ENCODE measurements at places on chromosomes 3 and 15.

GRCh38 chr15:90469723-90470122 is 60.0 kb upstream of the CRTC3 start:
- no peak for DNase-seq

DNA sequence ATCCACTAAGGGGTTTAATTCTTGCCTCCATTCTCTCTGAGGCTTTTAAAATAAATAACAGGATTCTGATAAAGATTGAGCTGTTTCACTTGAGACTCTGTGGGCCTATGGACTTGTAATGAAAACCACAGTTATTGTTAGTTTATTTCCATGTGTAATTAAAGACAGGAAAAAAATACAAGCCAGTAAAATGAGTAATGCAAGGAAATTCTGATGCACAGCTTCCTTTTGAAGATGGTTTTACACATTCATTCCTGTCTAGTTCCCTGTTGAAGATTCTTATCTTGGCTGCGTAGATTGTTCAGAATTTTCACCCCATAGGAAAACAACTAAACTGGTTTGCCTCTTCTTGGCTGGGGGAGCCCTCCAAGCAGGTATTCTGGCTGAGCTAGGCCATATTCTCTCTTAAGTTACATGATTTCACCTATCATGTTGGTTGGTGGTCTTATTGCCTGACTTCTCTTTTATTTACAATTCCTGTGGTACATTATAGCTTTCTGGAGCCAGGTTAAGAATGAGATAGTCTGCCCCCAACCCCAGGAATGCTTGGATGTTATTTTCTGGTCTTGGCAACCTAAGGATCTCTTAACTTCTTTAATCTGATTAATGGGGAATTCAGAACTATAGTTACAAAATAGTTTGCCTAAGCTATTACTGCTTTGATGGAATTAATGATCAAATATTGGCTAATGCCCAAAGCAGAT is 67.6 kb downstream of the MITF start:
- DNase-seq, result no peak

GRCh38 chr3:23046536-23046935 is 156.6 kb upstream of the UBE2E2 start:
- no peak for DNase-seq

GRCh38 chr3:139187648-139188047 is 143.0 kb upstream of the PRR23C start:
- no peak for DNase-seq

DNA sequence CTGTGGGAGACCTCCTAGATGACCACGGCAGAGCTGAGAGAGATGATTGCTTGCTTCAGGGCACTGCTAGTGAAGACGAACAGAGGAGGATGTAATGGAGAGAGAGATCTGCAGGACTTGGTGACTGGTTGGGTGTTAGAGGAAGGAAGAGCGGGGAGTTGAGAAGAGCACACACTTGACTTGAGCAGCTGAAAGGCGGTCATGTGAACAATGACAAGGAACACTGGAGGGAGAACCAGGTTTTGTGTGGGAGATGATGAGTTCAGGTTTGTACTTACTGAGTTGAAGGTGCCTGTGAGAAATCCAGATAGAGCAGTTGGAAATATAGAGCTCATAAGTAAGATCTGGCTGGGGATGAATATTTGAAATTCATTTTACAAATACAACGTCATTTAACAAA is 40.3 kb downstream of the CDAN1 start:
- DNase-seq, result no peak

DNA sequence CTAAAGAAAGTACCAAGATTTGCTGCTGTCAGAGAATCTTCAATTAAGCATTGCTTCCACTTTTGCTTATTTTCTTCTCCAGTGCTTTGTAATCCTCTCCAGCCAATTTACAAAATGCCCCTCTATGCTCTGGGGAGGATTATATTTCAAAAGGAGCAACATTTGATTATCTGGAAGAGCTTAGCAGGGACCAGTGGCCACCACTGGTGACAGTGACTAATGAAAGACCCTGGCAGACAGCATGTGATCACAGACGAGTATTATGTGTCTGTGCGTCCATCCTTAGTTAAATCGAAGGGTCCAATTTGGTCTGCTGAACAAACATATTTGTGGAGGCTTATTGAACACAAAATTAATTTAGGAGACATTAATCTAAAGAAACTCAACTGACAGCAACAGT is 152.6 kb downstream of the ZNF621 start:
- no peak for DNase-seq

- DNase-seq, result no peak
These were observed 25.2 kb downstream of the SNAPC5 start for GRCh38 chr15:66472176-66472999.

GRCh38 chr15:74461847-74462511 is 1.0 kb upstream of the UBL7 start:
- no peak for DNase-seq

DNA sequence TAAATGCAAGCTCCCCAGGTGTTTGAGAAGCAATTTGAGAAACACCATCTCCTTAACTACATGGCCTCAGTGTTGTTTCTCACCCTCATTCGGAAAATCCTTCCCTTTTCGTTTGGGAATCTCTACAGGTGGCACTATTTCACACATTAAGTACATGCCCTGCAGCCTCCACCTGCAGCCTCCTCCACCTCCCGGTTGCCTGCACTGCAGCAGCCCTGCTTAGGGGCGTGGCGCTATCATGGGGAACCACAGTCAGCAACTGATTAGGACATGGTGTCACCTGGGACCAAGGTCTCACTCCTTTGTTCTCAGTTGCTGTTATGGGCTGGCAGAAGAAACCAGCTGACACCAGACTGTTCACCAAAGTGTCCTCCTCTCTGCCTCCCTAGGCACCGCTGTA is 11.7 kb upstream of the ZNF774 start:
- DNase-seq, result no peak

- DNase-seq, result no peak
These were observed 22.9 kb downstream of the CCDC39 start for GRCh38 chr3:180656406-180656805.

GRCh38 chr3:151281671-151282324 is 3.5 kb upstream of the P2RY14 start:
- no peak for DNase-seq

DNA sequence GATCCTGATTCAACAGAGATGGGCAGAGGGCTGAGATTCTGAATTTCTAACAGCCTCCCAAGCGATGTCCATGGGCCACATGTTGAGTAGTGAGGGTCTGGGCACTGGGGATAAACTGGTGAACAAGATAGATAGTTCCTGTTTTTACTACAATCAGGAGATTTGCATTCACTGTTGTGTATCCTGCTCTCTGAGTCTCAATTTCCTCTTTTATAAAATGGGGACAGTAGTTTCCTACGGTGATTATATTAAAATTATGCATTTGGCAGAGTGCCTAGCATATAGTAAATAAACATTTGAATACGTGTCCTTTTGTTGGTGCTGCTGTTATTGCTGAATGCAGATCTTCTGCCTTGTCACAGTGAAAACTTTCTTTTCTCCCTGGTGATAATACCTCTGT is 102.5 kb downstream of the MYH15 start:
- DNase-seq, result no peak

- no peak for DNase-seq
These were observed 11.4 kb downstream of the PGPEP1L start for GRCh38 chr15:98996169-98996568.

DNA sequence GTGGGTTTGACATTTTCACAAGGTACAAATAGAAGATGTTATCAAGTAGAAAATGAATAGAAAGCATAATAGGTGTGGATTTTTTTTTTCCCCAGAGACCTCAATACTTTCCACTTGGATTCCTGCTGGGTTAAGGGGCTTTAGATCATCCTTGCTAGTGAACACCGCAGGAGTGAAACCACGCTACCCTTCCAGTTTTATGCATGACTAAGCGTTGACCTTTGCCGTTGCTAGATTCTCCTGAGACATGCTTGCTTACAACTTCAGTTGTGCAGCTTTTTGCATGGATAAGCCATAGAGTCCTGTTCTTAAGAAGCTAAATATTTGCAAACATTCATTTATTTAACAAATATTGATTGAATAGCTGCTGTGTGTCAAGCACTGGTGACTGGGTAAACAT is 299.7 kb upstream of the LMCD1 start:
- DNase-seq, result no peak

DNA sequence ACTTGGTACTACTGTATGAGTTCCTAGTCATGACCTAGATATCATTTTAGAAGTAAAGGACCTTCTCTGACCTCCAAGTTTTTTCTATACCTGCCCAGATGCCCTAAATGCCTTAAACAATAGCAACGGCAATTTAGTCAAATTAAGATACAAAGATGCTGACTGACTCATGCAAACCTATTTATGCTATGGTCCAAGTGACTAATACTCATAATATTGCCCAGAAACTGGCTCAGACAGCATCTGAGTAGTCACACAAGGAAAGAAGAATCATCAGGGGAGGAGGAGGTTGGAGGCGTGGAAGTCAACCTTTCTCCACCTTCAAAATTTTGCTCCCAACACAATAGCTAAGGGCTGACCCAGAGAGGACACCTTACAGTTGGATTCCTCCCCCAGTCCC is 6.8 kb downstream of the FYCO1 start:
- DNase-seq, result no peak

GRCh38 chr3:63912768-63913588 is 795 bp upstream of the SCAANT1 start:
- no peak for DNase-seq

DNA sequence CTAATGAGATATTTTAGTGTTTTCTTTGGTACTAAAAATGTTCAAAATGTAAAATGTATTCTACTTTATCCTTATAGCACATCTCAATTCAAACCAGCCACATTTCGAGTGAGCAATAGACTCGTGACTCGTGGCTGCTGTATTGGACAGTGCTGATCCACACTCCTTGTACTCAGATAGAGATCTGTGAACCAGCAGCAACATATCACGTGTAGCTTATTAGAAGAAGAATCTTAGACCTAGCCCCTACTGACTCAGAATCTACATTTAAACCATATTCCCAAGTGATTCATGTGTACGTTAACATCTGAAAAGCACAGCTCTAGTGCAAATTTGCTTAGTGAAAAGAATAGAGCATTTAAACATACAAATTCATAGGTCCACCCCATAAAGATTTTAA is 130.9 kb downstream of the IL1RAP start:
- no peak for DNase-seq

DNA sequence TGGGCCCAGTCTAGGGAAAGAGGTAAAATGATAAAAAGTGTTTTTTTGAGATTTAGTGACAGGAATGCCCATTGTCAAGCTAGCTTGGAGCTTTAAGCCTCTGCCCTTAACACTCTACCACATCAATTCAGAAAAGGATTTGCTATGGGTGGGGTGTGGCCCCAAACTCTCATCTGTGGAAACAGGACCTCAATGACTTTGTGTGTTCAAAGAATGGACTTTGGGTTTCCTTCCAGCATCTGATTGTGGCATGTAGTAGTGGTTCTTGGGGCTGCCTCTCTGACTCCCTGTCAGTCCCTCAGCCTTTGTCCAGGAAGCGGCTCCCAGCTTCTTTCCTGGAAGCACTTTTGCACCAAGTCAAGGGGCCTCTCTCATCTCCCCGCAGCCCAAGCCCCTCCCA is 56.1 kb downstream of the CCNL1 start:
- no peak for DNase-seq

DNA sequence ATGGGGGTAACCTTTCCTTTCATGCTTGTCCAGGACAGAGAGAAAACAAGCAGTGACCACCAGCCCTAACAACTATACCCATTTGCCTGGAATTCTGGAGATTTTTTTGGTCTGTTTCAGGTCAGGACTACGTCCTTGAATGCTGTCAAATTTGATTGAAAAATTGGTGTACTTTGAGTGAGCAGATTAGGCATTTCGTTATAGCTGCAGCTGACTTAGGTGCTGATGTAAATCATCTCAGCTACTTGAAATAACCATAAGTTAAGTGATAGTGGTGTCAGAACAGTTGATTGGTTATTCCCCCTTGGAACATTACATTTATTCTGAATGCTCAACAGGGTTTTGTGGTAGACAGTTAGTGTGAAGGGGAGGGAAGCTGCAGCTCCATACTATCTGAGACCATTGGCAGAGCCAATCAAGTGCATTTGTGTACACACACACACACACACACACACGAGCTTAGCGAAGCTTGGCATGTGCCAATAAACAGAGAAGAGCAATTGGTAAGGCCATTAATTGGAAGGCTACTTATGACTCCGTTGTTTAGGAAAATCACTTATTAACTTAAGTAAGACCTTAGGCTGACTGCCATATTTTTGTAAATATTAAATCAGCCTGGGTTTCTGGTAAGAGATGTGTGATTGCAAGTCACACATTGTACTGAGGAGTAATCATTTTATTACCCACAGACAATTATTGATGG is 447.8 kb downstream of the MFSD1 start:
- DNase-seq, result no peak

DNA sequence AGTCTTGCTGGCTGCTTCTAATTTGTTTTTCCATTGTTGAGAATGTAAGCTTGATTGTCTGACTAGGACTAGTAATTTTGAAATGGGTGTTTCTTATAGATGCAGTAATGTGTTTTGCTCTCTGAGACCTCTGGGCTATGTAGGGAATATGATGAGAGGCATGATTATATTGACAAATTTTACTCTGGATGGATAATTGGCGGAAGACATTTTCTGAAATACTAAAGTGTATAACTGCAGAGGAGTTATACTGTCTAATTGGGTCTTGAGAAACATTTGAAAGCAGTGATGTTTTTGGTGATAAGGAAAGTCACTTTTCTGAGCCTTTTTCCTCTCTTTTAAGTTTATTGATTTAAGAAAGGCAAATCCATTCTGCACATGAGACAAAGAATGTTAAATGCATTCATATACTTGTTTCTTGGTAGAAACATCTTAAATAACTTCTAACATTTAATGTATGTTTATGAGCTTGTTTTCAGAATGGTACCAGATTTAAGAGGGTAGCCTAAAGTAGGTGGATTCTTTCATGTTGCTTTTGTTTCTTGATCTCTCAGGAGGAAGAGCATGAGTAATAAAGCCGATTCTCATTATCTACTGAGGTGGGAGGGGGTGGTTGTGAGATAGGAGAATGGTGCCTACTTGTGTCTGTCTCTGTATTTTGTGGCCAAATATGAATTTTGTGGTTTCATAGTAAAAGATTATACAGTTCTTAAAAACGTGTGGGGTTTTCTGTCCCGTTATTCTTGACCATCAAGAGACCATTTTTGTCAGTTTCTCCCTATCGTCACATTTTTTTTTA is 2.0 kb downstream of the ATP2C1 start:
- DNase-seq, result no peak

- DNase-seq, result no peak
These were observed 15.3 kb downstream of the RAB43 start for GRCh38 chr3:129106320-129106719.

DNA sequence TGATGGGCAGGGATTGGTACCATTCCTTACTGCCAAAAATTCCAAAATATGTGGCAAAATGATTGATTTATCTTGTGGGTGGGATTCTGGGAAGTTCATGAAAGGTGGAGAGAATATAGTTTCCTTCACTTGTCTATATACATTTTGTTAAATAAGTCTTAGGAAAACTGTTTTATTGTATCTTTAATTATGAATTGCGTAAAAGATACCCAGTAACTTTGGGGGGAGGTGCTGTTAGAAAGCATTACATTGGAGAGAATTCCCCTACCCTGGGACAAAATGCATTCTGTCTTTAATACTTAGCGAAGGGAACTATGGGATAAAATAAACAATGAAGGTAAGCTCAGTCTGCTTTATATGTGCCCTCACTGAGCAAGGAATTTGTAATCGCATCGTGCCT is 4.6 kb downstream of the SETD5 start:
- no peak for DNase-seq

GRCh38 chr15:41558400-41559238 is at the start of gene TYRO3:
Gene TYRO3, plus strand, starts transcription at chr15:41559212. Its CDS starts 46 bp downstream, at chr15:41559258.
- DNase-seq, result no peak

GRCh38 chr3:79869461-79870312 is 101.9 kb upstream of the ROBO1 start:
- no peak for DNase-seq

Data from thoracic aorta (tissue), 2 donors.